A673 (cell line): ENCODE measurements at places on chromosomes 4 and X.
A peak's percentile ranks its signal among the peaks of the same experiment; 100 is the strongest.

DNA sequence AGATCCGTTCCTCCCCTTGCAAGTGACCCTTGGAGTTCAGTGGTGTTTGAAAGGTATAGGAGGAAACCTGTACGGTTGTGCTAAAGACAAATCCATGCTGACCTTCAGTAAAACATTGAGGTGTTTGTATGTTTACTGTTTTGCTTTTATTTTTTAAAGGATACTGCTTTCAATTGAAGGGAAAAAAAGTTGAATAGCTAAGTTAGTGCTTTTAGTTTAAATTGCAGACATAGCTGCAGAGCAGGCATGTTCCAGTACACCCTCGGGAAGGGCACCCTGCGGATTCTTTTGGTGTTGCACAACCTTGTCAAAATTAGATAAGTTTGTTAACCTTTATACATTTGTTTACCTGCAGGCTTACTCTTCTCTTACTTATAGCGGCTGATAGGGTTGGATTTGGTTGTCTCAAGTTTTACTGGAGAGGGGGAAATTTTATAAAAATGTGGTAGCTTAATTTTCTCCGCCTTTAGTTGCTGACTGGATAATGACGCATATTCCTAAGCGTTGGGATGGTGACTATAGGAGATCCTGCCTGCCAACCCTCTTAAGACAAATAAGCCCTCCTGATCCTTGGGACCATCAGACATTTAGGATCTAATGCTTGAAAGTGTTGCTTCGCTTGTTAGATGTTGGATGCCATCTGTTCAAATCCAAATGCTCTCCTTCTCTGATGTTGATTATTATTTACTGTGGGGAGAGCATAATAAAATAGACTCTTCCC lies 2.0 kb downstream of the RAPGEF2 start:
- peak overlapping the region; percentile 39 for H3K27ac ChIP-seq
- H3K4me1 ChIP-seq: peaks cover 41% of the 10 kb centered on the region
- H3K36me3 ChIP-seq: no peaks in the 10 kb centered on the region
- peaks cover 3% of the 10 kb centered on the region for H3K27me3 ChIP-seq
- peak; percentile 57 for DNase-seq

DNA sequence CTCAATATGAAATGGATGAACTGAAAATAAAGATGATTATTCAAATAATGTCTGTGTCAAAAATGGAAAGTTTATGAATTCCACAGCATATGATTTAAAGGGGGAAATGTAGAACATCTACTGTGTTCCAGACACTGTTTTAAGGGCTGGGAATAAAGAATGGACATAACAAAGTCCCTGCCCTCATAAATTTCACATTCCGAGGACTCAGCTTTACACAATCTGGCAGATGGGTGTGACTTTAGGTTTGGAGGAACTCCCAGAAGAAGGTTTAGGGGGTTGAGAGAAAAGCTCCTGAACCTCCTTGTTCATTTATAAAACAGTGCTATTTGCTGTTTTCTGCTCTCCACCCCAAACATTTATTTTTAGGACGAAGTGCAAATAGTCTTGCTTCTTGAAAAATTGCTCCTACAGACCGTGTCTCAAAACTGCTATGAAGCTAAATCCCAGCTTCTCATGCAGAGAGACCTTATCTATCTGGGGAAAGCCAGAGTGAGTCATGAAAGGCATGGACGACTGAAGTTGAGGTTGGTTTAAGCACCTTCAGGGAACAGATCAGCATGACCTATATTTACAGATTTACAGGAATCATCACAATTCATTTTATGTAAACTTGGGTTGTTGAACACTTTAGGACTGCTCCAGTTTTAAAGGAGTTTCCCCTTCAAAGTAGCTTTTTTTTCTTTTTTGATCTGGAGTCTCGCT lies 184.3 kb downstream of the HS6ST2 start:
- H3K27me3 ChIP-seq: no peaks in the 10 kb centered on the region
- H3K36me3 ChIP-seq: no peaks in the 10 kb centered on the region
- no peak for DNase-seq
- H3K27ac ChIP-seq: no peak overlapping the region
- no peaks in the 10 kb centered on the region for H3K4me1 ChIP-seq

- DNase-seq: no peak
- no peaks in the 10 kb centered on the region for H3K36me3 ChIP-seq
- no peaks in the 10 kb centered on the region for H3K4me1 ChIP-seq
- no peak overlapping the region for H3K27ac ChIP-seq
- no peak overlapping the region for H3K4me3 ChIP-seq
- H3K27me3 ChIP-seq: no peaks in the 10 kb centered on the region
Observed at GRCh38 chr4:111330786-111331185, 707.9 kb upstream of the PITX2 start.

GRCh38 chrX:115366535-115366934 lies 77.0 kb downstream of the LUZP4 start:
- peaks cover 51% of the 10 kb centered on the region for H3K4me1 ChIP-seq
- H3K36me3 ChIP-seq: no peaks in the 10 kb centered on the region

DNA sequence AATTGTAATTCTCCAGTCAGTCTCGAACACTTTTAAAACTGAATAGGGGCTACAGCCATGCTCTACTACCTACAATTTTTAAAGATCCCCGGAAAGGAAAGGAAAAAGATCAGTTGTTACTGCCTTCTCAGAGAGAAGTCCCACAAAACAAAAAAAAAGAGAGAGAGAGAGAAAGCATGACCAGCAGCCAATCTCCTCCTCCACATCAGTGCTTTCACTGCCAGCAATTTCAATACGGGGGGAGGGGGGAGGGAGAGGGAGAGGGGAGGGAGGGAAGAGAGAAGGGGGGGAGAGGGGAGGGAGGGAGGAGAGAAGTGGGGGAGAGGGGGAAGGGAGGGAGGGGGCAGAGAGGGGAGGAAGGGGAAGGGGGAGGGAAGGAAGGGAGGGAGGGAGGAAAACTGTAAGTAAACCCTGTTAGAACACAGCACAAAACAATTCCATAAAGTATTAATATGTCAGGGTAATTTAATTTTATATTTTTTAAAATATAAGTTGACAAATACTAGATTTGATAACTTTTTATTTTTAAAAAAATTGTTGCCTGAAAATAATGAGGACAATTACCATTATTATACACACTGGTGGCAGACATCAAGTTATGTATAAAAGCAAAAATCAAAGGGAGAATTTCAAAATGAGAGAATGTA lies 108.0 kb downstream of the LRBA start:
- H3K27me3 ChIP-seq: no peaks in the 10 kb centered on the region
- no peak overlapping the region for H3K27ac ChIP-seq
- no peak overlapping the region for H3K4me3 ChIP-seq
- peaks cover 3% of the 10 kb centered on the region for H3K4me1 ChIP-seq
- peaks cover 11% of the 10 kb centered on the region for H3K36me3 ChIP-seq

- no peak overlapping the region for H3K27ac ChIP-seq
- H3K4me1 ChIP-seq: no peaks in the 10 kb centered on the region
- H3K36me3 ChIP-seq: no peaks in the 10 kb centered on the region
- DNase-seq: no peak
Observed at GRCh38 chr4:105490523-105490922, 16.7 kb upstream of the PPA2 start.

- H3K4me1 ChIP-seq: no peaks in the 10 kb centered on the region
- no peak overlapping the region for H3K4me3 ChIP-seq
- H3K27me3 ChIP-seq: no peaks in the 10 kb centered on the region
- no peak for DNase-seq
- no peak overlapping the region for H3K27ac ChIP-seq
Observed at GRCh38 chr4:57499786-57500185, 389.6 kb upstream of the IGFBP7 start.
